Activated CD4-positive, alpha-beta T cell treated with anti-CD3 and anti-CD28 coated beads for 1 hour (primary cell): ENCODE measurements at places on chromosomes 12 and 14.

GRCh38 chr14:94121485-94121884, 7.9 kb downstream of the IFI27L2 start:
- DNase-seq: no peak

GRCh38 chr12:52260361-52261207, 13.9 kb upstream of the KRT86 start:
- DNase-seq: no peak

GRCh38 chr12:401235-402028, at the start of gene CCDC77:
TSS of gene CCDC77 (plus strand) at chr12:401644. CDS start at chr12:409384, 7,740 bp downstream.
- peak; percentile 89 for DNase-seq

DNA sequence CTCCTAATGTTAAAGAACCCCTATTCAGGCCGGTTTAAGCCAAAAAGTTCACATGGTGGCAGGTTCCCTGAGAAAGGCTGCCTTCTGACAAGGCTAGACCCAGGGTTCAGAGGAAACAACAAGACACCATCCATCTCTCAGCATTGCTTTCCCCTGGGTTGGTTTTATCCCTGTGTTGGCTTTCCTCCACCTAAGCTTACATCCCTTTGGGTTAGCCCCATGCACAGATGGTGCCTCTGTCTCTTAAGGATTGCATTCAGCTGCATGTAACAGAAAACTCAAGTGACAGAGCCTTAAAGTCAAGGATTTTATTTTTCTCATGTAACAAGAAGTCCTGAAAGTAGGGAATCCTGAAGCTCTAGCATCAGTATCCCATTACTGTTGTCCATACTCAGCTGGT, 42.8 kb upstream of the RIN3 start:
- no peak for DNase-seq

- DNase-seq: no peak
Observed at GRCh38 chr12:120984351-120984898, 6.1 kb downstream of the HNF1A start.

DNA sequence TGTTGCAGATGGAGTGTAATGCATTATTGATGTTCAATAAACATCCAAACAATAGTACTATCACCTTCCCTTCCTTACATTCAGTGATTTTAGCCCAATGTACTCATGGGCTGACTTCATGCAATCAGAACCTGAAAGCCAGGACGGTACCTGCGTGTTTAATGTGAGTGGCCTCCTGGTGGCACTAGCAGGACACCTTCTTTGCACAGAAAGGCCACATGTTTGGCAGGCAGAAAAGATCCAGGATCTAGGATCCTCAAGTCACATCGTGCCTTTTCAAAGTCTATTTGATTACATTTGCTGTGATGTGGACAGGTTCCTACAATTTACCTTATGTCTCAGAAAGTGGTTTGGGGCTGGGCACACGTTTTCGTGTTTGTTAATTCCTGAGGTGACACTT, 82.9 kb downstream of the NEDD1 start:
- no peak for DNase-seq

- no peak for DNase-seq
Observed at GRCh38 chr12:131789638-131790037, 38.6 kb upstream of the MMP17 start.

GRCh38 chr12:9244894-9245293, 36.7 kb upstream of the PZP start:
- DNase-seq: no peak

GRCh38 chr12:50862316-50862715, 19.6 kb downstream of the TMPRSS12 start:
- DNase-seq: no peak

DNA sequence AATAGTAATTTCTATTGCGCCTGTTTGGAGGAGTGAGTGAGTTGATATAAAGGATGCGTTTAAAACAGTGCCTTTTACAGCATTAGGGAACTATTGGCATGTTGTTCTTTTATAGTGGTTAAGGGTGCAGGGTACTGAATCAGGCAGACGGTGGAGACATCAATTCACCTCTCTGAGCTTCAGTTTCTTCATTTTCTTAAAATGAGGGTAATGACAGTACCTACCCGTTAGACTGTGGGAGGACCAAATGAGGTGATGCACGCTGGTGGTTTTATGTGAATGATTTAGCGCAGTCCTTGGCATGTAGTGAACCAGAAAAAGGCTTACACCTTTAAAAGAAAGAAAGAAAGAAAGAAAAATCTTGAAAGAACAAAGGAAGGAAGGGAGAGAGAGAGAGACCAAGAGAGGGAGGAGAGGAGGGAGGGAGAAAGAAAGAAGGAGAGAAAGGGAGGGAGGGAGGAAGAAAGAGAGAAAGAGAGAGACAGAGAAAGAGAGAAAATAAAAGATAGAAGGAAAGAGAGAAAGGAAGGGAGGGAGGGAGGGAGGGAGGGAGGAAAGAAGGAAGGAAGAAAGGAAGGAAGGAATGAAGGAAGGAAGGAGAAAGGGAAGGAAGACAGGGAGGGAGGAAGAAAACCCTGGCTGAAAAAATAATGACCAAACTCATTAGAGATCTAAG, 22.2 kb upstream of the CCND2 start:
- no peak for DNase-seq

DNA sequence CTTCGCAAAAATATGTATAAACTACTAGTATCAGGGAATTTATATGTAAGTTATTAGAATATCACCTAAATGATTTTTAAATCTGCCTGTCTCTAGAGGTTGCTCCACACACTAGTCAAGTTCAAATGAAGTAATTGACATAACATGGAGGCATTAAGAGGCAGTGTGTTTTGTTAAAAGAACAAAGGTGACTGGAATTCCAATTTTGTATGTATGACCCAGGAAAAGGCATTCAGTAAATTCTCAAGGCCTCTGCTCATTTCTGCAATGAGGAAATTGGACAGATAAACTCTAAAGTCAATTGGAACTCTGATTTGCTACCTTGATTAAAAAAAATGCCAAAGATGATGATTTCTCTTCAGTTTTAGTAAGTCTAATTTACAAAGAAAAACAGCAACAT, 117.1 kb downstream of the NAV3 start:
- no peak for DNase-seq

DNA sequence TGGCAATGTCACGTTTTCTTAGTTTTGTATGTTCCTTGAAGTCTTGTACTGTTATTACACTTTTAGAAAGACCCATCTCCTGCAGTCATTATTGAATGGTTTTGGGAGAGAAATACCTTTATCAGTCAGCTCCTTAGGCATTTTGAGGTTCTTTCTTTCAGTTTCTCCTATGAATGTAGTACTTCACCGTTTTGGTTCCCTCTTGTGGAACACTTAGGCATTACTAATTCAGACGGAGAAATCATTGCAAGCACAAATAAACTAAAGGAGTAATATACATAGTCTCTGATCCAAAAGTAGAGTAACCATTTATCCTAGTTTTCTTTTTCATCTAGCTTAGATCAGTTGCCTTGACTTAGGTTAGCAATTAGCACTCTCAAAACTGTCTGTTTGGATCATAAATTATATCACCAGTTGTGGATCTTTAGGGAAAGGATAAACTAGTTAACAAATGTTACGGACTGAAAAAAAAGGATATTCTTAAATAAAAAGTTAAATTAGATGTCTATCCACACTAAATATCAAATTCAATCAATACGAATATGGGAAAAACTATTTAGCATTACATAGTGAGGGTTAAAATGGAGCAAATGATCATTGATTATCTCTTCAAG, 1538.3 kb upstream of the SEL1L start:
- no peak for DNase-seq

DNA sequence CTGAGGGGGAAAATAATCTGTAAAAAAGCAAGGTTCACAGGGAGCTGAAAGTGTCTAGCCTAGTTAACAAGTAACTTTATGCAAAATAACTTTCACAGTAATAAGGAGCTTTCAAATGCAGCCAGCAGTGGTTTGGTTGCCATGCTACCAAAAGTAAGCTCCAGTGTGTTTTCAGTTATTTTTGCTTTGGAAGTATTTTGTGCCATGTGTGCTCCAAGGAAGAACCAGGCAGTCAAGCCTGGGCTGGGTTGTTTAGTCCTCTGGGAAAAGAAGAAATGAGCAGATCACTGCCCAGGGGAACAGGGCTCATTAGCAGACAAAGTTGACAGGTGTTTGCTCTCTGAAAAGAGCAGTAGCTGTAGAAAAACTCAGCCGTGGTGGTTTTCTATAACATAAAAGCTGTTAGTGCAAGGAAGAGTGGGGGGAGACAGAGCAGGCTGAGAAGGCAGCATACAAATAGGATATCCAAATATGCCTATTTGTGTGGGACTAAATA, 92.8 kb upstream of the TMTC2 start:
- no peak for DNase-seq

GRCh38 chr14:62002642-62003041, 240.4 kb downstream of the SNAPC1 start:
- no peak for DNase-seq

GRCh38 chr14:51607711-51608110, 44.0 kb upstream of the FRMD6 start:
- no peak for DNase-seq

DNA sequence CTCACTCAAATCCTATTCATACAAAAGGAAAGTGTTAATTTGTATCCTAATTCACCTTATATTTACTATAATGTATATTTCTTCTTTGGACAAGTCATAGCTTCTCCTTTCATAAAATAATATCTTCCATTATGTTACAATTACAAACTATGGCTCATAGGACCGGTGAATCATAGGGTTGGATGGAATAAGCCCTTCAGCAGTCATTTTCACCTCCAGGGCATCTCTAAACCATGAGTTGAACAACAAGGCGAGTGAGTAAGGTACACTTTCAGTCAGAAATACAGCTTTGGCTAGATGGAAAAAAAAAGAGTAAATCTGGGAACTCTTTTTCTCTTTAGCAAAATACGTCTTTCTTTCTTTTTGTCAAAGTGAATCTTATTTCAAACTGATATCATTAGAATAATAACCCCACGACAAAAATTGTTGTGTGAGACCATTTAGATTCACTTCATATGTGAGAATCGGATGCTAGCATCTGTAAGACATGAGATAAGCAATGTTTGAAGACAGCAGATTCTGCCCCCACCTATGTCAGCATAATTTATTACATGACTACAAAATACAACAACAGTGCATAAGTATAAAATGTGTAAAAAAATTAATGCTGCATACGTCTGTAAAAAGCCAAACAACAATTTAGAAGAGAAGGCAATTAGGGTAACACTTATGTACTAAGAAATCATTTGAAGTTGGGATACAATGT, 184.4 kb upstream of the SLC38A2 start:
- DNase-seq: no peak

- DNase-seq: no peak
Observed at GRCh38 chr14:101352567-101352966, 208.7 kb upstream of the DIO3 start.

DNA sequence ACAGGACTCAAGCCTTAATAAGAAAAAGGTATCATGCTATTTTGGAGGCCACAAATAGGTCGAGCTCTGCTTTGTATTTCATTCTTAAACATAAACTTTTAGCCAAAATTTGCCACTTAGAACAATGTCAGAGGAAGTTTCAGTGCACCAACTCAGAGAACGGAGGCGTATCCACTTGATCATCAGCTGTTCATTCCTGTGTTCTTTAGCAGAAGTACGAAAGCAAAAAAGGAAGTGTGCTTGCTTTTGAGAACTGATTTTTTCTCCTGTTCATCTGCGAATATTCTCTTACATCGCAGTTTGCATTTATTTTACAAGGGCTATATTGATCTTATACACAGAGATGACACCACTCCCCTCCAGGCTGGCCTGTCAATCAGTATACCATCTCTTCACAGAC, 188.6 kb upstream of the SOX5 start:
- DNase-seq: no peak

- no peak for DNase-seq
Observed at GRCh38 chr14:41607304-41607775, 664 bp downstream of the LRFN5 start.

DNA sequence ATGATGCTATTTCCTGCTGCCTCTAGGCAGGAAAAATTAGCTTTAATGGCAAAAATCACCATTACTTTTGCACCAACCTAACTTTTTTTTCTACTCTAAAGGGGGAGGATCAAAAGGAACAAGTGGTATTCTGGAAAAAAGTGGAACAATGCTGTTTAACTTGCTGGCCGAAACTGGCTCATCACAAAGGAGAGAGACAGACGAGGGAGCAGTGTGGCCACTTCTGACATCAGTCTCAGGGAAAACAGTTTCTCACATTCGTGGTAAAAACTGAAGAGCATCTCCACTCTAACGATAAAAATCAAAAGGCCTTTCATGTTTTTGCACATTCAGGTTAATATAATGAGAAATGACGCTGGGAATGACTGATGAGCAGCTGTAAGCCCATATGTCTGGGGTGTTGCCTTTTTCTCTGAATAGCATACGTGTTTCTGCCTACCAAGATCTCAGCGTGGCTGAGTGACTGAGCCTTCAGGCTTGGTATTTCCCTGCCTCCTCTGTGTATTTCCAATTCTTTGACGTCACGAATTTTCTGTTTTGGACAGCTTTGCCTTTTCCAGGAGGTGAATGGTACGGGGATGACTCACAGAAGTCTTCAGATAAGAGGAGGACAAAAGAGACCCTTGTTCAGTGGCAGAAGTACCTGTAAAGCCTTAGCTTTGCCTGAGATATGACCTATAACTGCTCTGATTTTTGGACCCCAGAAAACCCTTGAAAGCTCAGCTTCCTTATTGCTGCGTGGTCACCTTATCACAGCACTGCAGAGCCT, 358.8 kb downstream of the GLT1D1 start:
- no peak for DNase-seq

- DNase-seq: no peak
Observed at GRCh38 chr14:28780843-28781820, 14.5 kb downstream of the FOXG1 start.

DNA sequence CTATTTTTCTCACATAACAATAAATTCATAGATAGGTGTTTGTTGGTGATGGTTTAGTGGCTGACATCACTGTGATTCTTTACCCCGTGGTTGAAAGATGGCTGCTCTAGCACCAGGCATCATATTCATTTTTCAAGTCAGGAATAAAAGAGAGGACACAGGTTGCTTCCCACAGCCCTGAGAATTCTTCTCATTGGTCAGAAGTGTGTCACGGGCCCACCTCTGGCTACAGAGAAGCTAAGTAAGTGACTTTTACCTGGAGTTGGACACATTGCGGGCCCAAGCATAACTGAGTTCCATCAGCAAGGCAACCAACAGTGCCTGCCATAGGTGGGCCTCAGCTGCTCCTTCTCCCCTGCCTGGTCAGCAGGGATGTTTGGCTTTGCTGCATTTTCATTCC, 27.6 kb upstream of the FGF23 start:
- no peak for DNase-seq

DNA sequence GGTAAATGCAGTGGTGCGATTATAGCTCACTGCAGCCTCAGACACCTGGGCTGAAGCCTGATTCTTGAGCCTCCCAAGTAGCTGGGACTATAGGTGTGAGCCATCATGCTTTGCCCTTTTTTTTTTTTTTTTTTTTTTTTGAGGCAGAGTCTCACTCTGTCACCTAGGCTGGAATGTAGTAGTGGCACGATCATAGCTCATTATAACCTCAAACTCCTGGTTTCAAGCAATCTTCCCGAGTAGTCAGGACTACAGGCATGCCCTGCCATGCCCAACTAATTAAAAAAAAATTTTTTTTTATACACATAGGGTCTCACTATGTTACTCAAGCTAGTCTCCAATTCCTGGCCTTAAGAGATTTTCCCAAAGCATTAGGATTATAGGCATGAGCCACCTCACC, 6.9 kb downstream of the ATP2A2 start:
- no peak for DNase-seq

GRCh38 chr14:68779761-68780323, 13.0 kb downstream of the ZFP36L1 start:
- peak; percentile 44 for DNase-seq
